Activated naive CD8-positive, alpha-beta T cell treated with anti-CD3 and anti-CD28 coated beads for 36 hours (primary cell): ENCODE measurements at places on chromosomes 13 and 19.

DNA sequence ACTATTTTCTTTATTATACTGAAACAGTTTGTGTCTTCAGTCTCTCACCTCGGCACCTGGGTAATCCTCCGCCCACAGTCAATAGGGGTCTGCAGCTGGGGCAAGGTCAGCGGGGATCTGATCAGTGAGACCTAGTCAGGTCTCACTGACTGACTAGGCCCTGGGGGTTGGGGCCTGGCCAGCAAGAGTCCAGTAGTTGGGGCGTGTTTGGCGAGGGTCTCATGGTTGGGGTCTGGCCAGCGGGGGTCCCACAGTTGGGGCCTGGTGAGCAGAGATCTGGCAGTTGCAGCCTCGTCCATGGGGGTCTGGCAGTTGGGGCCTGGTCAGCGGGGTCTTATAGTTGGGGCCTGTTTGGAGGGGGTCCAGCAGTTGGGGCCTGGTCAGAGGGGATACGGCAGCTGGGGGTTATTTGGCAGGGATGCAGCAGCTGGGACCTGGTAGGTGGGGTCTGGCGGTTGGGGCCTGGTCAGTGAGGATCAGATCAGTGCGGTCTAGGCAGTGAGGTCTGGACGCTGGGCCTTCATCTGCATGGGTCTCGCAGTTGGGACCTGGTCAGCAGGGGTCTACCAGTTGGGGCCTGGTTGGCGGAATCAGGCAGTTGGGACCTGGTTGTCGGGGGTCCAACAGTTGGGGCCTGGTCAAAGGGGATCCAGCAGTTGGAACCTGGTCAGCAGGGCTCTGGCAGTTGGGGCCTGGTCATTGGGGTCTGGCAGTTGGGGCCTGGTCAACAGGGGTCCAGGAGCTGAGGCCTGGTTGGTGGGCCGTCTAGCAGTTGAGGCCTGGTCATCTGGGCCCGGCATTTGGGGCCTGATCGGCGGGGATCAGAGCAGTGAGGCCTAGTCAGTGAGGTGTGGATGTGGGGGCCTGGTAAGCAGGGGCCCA lies 61.1 kb upstream of the TPM4 start:
- DNase-seq: no peak

DNA sequence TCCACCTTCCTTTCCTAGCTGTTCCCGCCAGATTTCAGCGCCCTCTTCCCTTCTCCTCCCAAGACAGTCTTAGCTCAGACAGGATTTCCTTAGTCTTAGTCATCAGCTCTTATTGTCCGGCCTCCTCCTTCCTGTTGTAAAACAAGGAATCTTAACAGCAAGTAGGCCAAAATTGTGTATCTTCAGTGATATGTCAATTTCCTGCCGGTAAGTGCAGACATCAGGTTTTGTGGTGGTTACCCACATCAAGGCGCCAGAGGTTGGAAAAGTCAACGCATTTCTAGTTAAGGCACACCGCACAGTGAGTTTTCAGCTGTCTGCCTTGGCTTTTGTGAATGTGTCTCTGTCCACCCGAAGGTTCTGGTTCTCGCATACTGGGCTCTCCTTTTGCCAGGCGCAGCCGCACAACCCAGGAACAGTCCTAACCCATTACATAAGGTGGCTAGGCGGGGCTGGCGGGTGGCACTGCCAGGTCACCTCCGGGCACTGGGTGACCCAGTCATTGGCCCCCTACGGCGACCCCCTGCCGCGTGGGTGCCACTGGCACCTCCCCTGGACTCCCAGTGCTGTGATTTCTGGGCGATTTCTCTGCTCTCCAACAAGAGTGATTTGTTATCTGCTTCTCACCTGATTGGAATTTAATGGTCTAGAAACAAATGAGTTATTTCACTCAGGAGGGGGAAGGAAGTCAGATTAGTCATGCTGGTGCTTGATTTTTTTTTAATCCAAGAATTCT lies 12.9 kb downstream of the COL4A2 start:
- DNase-seq: peak; percentile 30

- no peak for DNase-seq
These were observed 6.9 kb downstream of the KCNC3 start for GRCh38 chr19:50322234-50322633.

GRCh38 chr19:39152066-39152465 lies 26.5 kb downstream of the PAK4 start:
- DNase-seq: no peak

DNA sequence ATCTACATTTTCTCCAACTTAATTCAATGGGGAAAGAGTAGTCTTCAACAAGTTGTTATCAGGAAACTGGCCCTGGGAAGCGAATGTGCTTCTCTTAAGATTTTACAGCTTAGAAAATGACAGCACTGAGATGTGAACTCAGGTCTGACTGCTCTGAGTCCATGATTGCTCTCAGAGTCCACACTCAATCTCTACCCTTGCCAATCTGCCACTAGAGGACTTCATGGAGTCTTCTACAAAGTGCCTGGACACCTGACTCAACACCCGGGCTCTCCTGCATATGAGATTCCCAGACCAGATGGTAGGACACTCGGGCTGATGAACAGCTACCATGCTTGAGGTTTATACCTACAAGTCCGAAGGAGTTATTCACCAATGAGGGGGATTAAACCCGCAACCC lies 74.8 kb downstream of the ABCC4 start:
- DNase-seq: no peak

DNA sequence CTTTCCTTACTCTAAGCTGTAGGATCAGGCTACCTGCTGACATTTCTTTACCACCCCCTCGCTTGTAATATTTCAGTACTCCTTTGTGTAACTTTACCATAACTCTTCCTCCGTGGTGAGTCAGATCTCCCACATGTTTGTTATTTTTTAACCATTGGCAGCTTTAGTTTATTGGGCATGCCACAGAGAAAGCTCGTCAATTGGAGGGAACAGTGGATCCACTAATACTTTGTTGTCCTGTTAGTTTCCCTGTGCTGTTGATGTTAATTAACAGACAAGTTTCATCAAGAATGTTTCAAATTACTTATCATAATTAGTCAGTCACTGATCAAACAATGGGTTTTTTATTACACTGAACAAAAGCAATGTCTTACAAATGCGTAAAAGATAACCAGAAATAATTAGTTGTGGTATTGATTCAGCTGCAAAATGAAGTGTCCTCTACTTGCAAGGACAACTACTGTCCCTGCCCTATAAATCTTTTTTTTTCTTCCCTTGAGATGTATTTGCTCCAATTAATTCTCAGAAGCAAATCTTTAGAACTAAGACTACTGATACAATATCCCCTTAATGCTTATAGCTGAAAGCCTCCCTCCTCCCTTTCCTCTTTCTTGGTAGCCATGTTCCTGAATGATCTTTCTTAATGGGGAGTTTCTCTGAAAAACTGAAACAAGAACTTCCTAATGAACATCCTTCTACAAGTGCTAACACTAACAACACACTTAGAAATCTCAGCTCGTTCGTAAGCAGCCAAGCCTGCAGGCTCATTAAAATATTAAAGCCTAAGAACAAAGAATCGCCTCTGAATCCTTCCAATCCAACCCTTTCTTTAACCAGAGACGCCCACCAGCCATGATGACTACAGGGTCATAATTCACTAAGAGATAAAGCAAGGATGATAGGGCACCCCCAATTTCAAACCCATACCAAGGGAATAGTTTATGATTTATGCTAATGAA lies 22.2 kb downstream of the EFNB2 start:
- no peak for DNase-seq

DNA sequence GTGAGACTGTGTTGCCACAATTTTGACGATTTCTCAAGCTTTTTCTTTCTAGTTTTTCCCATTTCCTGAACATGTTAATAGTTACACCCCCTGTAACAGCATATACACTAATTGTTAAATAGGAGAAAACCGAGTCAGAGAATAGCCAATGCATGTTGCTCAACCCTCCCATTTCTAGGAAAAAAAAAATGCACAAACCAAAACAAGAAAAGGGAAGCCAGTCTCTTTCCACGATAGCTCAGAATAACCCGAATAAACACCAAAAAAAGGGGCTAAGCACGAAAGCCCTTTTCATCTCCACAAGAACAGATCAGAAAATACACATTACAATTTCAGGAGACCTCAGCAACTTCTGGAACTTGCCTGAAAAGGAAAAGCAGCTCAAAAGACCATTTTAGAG lies 16.3 kb downstream of the LATS2 start:
- no peak for DNase-seq

- no peak for DNase-seq
These were observed 11.4 kb downstream of the FCHO1 start for GRCh38 chr19:17762505-17763229.

- DNase-seq: no peak
These were observed 1.1 kb upstream of the SMIM24 start for GRCh38 chr19:3481241-3482090.

DNA sequence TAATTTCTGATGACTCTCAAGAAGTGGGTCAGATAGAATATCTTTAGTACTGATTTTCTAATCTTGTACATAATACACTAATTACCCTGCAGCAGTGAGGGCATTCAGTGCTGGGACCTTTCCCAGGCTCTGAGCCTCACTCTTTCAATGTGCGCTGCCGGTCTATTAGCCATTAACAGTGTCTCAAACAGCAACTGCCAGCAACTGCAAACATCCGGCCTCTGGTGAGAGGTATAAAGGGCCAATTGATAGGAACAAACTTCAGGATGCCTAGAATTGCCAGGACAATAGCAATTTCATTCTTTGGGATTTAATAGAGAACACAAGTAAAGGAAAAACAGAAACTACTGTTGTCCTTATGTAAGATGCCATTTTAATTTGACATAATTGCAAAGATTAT lies 604.4 kb upstream of the SPRY2 start:
- DNase-seq: no peak

- DNase-seq: no peak
These were observed 99.7 kb upstream of the RXFP2 start for GRCh38 chr13:31639443-31640163.

DNA sequence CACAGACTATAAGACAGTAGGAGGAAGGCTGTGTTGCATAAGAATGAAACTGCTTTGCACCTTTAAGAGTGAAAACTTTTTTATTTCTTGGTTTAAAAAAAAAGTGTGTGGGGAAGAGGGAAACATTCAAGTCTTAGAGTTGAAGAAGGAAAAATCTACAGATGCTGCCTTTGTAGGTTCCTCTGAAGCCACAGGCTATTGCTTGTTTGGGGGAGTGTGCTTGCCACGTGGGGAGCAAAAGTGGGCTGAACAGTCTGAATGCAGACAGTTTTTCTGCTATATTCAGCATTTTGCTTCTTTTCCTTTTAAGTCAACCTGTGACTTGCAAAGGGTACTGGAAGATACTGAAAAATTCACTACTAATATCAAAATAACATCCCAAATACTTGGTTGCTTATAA lies 36.9 kb downstream of the EFNB2 start:
- no peak for DNase-seq

GRCh38 chr19:1291761-1292418 lies 6.2 kb downstream of the EFNA2 start:
- DNase-seq: no peak

DNA sequence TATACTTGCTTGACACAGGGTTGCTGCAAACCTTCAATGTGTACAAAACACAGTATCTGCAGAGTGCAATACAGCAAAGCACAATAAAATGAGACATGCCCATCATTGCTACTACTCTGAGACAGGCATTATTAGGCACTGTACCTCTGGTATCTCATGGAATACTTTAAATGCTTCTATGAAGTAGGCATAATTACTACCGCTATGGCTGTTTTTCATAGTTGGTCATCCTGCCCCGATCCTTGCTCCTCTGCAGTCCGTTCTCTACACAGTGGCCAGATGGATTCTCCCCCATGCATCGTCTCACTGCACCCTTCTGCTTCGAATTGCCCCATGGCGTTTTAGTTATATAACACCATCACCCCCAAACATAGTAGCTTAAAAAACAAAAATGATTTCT lies 83.0 kb upstream of the UBL3 start:
- no peak for DNase-seq

DNA sequence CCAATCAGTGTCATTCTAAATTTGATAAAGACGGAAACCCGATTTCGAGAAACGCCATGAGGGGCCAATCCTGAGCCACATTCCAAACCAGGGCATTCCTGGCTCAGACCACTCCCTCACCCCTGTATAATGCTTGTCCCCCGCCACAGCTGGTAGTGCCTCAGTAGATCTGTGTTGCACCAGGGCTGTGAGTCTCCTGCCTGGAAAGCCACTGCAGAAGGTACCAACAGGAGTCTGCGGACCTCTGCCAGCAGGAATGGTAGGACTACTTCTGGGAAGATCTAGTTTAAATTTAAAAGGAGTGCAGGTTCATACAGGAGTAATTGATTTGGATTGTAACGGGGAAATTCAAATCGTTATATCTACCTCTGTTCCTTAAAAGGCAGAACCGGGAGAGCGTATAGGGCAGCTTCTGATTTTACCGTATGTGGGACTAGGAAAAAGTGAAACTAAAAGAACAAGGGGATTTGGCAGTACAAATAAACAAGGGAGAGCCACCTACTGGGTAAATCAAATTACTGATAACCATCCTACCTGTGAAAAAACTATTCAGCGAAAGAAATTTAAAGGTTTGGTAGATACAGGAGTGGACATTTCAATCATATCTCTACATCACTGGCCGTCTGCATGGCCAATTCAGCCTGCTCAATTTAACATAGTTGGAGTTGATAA lies 20.8 kb upstream of the ZNF266 start:
- no peak for DNase-seq

DNA sequence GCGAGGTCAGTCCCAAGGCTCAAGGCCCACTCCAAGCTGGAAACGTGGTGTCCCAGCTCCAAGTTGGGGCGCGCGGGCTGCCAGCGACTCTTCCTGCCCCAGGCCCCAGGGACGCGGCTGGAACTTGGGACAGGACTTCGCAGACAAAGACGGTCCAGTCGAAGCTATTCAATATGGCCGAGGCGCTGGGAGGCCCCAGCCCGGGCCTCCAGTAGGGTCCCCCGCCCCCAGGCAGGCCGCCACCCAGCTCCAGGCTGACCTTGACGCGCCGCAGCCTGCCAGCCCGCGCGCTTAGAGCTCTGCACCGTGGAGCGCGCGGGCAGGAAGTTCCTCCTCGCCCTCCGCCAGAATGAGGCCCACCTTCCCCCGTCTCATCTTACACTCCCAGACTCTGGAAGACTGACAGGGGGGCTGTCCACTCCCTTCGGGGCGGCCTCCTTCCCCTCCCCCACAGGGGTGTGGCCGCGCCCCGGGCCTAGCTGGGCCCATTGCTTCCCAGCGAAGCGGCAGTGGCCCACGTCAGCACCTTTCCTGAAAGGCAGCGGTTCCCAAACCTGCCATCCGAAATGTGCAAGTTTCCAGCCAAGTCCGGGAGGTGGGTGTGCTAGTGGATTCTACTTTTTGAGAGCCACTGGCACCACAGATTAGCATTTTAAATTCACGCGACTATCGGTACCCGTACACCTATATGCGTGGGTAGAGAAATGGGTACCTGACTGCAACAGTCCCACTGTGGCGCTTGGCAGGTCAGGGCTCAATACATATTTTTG lies at the start of gene CCDC8:
Gene CCDC8, minus strand, starts transcription at position 303 of the 770 bp plus-strand sequence. CDS start 754 bp downstream, outside the sequence.
- DNase-seq: no peak
